Mucosa of descending colon (tissue), 3 donors: ENCODE measurements at places on chromosomes 6 and 20.
A peak's percentile ranks its signal among the peaks of the same experiment; 100 is the strongest.

- no peak for DNase-seq
Observed at GRCh38 chr6:130928158-130928912, 101.1 kb downstream of the SMLR1 start.

GRCh38 chr6:140977403-140977802, 1155.3 kb upstream of the GJE1 start:
- no peak for DNase-seq

- DNase-seq: no peak
Observed at GRCh38 chr20:62674370-62674769, 32.1 kb downstream of the SLCO4A1 start.

GRCh38 chr20:24752612-24753011, 196.5 kb upstream of the CST7 start:
- DNase-seq: no peak

DNA sequence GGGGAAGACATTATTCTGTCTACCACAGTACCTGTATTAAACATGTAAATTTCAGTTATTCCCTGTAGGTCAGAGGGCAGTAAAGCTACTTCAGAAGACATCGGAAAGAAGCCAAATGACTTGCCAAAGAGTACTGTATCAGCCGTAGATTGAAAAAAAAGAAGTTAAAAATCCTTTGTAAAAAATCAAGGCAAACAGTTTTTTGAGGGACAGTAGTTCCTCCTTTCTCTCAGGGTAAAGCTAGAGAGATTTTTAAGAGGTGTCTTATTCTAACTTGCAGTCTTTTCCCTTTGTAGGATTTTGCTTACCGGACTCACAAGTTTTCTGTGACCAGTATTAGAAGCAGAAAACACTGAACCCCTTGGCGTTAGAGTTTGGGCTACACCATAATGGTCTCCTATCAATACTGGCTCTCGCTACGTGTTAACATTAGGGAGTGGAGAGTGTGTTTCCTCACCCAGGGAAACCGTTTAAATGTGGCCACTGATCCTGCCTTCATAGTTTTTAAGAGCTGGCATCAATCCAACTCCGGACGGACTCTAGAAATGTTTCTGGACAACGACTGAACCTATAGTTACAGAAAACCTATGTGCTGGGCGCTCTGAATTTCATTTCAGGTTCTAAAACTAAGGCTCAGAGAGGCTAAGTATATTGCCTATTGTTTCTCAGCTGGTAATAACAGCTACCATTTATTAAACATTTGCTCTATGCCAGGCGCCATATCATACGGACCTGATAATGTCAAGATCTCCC, 1.3 kb upstream of the ASXL1 start:
- DNase-seq: no peak

DNA sequence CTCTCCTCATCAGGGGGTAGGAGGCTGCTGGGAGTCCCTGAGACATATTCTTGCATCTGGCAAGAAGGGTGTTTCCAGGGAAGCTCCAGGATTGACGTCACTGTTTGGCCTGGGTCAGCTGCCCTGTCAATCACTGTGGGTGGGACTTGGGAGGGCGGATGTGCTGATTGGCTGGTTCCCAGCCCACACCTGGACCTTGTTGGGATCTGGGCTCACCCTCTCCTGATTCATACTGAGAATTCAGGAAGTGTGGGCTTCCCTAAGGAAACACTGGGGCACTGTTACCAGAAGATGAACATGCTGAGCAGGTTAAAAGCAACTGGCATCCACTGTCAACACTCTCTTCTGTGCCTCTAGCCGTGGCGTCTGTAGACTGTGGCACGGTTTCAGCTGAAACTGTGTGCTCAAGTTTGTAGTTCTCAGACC, 36.5 kb downstream of the CDH26 start:
- DNase-seq: peak; percentile 26
